ENCODE measurements at places on chromosomes 12 and 14. TPM values are rescaled to one million over a fixed set of nuclear protein-coding genes. Genes with fewer than 3 reads are reported as not detected.

COCH gene
- polyA plus RNA-seq = 3.1 TPM

OTOGL gene
- 1.0 TPM for polyA plus RNA-seq

NANOG gene
- 0.09 TPM for polyA plus RNA-seq

SLC17A8 gene
- 0.51 TPM for polyA plus RNA-seq

ENDOU gene
- 0.17 TPM for polyA plus RNA-seq

SLC2A14 gene
- 0.90 TPM for polyA plus RNA-seq

EXOC3L4 gene
- 3.3 TPM for polyA plus RNA-seq

IFNG gene
- not detected for polyA plus RNA-seq

TPH2 gene
- polyA plus RNA-seq = 0.23 TPM

FAM181A gene
- polyA plus RNA-seq = not detected

Data from right renal pelvis (tissue), 4 donors.